Liver (tissue), 10 donors: ENCODE measurements at places on chromosomes 2 and 18.
A peak's percentile ranks its signal among the peaks of the same experiment; 100 is the strongest.

- H3K4me3 ChIP-seq: no peak overlapping the region
- H3K27me3 ChIP-seq: peaks cover 3% of the 10 kb centered on the region
- no peak overlapping the region for H3K27ac ChIP-seq
- no peaks in the 10 kb centered on the region for H3K36me3 ChIP-seq
Observed at GRCh38 chr2:12804091-12804856, 87.5 kb downstream of the TRIB2 start.

DNA sequence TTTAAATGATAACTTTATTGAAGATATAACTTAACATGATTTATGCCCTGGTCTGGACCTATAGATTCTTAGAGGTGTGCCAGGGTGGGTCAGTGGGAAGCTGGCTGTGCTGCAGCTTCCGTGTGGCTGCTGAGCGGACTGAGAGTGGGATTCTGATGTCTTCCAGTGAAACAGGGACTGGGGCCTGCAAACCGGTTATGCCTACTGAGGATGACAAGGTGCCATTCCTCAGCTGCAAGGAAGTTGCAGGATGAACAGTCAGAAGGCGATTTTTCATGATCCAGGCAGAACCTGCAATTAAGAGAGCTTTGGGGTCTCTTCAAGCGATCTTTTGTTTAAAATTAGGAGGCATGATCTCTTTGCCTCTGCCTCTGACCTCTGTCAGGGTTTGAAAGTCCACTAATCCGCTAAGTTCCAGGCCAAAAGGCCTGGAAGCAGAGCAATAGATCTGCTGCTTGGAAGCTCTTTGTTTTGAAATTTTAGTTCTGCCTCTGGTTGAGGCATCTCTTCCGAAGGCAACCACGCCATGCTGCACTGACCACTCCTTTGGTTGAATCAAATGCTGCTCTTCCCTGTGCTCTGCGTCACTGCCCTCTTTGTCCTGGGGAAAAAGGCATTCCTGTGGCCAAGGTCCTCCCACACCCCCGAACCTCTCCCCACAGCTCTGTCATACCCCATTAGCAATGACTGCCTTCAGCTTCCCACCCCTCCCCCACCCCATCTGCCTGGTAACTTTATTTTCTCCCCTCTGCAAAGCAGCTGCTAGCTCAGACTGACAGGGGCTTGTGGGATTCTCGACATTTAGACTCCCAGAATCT lies 2.0 kb downstream of the TMEM169 start:
- DNase-seq: no peak
- H3K27ac ChIP-seq: no peak overlapping the region
- no peaks in the 10 kb centered on the region for H3K27me3 ChIP-seq
- peaks cover 42% of the 10 kb centered on the region for H3K4me1 ChIP-seq
- no peaks in the 10 kb centered on the region for H3K36me3 ChIP-seq
- no peak overlapping the region for H3K4me3 ChIP-seq

DNA sequence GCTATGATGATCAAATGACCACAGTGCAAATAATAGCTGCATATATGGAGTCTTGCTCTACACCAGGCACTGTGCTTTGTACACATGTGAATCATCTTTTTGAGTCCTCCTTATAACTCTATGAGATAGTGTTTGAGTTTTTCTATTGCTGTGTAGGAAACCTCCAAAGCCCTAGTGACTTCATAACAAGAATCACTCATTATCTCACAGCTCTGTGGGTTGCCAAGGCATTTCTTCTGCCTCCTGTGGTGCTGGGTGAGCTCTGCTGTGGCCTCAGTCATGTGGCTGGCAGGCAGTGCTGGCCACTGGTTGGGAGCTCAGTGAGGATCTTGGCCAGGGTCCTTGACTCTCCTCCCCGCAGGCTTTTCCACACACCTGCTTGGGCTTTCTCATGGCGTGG lies 153.4 kb downstream of the CAPN13 start:
- no peaks in the 10 kb centered on the region for H3K36me3 ChIP-seq
- no peak for DNase-seq
- H3K4me1 ChIP-seq: no peaks in the 10 kb centered on the region
- no peak overlapping the region for H3K27ac ChIP-seq

DNA sequence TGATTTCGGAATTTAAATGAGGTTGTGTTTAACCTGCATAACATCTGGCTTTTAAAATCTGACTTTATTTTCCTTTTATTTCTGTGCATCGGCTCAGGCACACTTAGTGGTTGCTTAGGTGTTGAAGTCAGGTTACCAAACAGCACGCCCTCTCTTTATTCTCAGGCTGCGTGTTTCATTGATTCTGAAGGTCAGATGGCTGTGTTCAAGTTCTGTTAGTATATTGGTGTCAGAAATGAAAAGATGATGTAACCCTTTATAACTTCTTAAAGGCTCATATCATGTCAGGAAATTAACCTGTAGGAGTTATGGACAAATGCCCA lies 246.5 kb downstream of the LDLRAD4 start:
- H3K4me3 ChIP-seq: no peak overlapping the region
- H3K4me1 ChIP-seq: peaks cover 18% of the 10 kb centered on the region
- H3K27me3 ChIP-seq: no peaks in the 10 kb centered on the region
- no peak for DNase-seq
- peak overlapping the region; percentile 48 for H3K27ac ChIP-seq

GRCh38 chr2:170218456-170218855 lies 40.5 kb downstream of the MYO3B start:
- H3K27ac ChIP-seq: no peak overlapping the region
- H3K4me1 ChIP-seq: no peaks in the 10 kb centered on the region
- no peaks in the 10 kb centered on the region for H3K27me3 ChIP-seq
- H3K36me3 ChIP-seq: no peaks in the 10 kb centered on the region
